ENCODE measurements at places on chromosomes 13 and 19. TPM values are rescaled to one million over a fixed set of nuclear protein-coding genes. Genes with fewer than 3 reads are reported as not detected.

DNA sequence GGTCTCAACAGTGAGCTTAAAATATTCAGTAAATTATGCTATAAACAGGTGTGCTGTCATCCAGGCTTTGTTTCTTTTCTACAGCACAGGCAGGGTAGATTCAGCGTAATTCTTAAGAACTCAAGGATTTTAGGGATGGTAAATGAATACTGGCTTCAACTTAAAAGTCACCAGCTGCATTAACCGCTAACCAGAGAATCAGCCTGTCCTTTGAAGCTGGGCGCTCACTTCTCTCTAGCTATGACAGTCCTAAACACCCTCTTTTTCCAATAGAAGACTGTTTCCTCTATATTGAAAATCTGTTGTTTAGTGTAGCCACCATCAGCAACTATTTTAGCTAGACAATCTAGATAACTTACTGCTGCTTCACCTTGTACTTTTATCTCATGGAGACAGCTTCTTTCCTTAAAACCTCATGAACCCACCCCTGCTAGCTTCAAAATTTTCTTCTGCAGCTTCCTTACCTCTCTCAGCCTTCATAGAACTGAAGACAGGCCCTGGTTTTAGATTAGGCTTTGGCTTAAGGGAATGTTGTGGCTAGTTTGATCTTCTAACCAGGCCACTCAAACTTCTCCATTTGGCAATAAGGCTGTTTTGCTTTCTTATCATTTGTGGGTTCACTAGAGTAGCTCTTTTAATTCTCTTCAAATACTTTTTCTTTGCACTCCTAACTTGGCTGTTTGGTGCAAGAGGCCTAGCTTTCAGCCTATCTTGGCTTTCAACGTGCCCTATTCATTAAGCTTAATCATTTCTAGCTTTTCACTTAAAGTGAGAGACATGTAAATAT is 89.5 kb downstream of the USP12 start:
- DNase-seq, result no peak

- peak; percentile 48 for DNase-seq
Observed at GRCh38 chr19:50167314-50167721, 4.2 kb upstream of the IZUMO2 start.

GRCh38 chr13:96796091-96796633 is 198.1 kb downstream of the OXGR1 start:
- no peak for DNase-seq

- DNase-seq, result no peak
Observed at GRCh38 chr19:18501832-18502231, 20.0 kb downstream of the ELL start.

- no peak for DNase-seq
Observed at GRCh38 chr19:18062028-18062427, 24.7 kb downstream of the IL12RB1 start.

DNA sequence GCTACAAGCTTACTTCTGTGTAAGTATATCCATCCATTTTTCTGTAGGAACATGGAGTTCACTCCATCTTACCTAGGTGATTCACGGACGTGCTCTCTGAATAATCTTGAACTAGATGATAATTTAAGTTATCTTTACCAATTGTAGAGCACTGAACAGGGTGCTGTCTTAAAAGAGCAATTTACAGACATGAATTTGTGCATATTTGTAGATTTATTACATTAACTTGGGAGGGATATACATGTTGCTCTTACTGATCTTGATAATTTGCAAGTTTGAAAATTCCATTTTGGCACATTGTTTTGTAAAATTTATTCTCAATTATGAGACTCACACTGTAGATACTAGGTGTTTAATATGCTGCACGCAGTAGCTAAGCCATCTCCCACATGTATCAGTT is 9.3 kb downstream of the CDC16 start:
- DNase-seq, result no peak

GRCh38 chr13:94323764-94324758 is 155.4 kb downstream of the DCT start:
- no peak for DNase-seq

DNA sequence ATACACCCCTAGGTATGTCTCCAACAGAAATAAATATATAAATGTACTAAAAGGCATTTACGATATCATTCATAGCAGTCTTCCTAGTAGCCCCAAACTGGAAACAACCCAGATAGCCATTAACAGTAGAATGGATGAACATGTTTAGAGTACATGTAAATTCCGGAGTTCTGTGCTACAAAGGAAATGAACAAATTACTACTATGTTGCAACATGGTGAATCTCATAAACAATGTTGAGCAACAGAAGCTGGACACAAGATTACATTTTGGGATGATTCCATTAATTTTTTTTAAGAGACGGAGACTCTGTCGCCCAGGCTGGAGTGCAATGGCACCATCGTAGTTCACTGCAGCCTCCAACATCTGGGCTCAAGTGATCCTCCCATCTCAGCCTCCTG is 5.9 kb upstream of the SLC7A10 start:
- DNase-seq, result no peak

- DNase-seq, result no peak
Observed at GRCh38 chr13:58804832-58805231, 1173.3 kb downstream of the PCDH17 start.

Gene NALCN
- polyA plus RNA-seq, result 0.57 TPM

Gene SKA3
- 5.0 TPM for polyA plus RNA-seq

Gene MYO16
- 25.7 TPM for polyA plus RNA-seq

Measured in muscle of back (tissue), 13 donors.